ENCODE measurements at places on chromosomes 3 and 15.

- DNase-seq = no peak
These were observed 61.1 kb upstream of the GPD1L start for GRCh38 chr3:32045091-32045915.

- DNase-seq = no peak
These were observed 130.2 kb upstream of the ANKRD28 start for GRCh38 chr3:15927969-15928368.

- no peak for DNase-seq
These were observed 484.4 kb downstream of the CNTN4 start for GRCh38 chr3:2583046-2583445.

DNA sequence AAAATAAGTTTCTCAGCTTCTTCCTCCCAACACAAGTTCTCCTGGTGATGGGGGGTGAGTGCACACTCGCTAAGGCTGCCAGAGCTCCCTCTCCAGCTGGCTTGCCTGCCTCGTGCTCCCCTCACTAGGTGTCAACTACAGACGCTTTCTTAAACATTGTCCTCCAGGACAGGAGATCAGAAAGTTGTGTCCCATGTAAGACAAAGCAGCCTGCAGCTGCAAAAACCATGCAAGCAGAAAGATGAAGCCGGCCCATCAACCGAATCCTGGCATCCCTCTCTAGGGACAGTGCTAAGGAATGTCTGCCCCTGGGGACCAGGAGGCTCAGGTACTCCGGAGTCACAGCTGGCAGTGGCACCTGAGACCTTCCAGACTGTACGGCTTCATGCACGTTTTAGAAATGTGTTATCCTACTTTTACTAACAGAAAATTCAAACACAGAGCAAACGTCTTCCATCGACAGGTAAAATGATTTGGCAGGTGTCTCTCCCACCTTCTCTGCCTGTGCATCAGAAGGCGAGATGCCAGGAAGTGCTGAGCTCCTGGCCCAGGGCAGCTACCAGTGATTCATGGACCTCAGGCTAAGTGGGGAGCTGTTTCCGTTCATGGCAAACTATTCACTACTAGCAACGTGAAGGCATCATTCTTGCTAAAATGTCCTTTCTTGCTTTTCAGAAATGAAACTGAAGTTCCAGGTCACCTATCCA lies 246.1 kb downstream of the ADAMTS17 start:
- DNase-seq = no peak

DNA sequence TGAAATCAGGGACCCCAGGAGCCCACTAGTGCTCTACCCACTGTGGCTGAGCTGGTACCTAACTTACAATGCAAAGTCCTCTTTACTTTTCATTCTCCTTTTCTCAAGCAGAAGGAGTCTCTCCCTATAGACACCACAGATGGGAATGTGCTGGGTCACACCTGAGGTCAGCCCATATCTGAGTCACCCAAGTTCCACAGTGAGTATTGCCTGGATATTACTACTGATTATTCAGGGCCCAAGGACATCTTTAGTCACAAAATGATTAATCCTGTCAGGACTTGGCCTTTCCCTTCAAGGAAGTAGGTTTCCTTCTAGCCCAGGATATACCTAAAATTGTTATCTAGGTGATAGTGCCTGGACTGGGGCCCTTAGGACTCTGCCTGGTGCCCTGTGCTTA lies 1305.2 kb downstream of the SI start:
- no peak for DNase-seq

GRCh38 chr15:41866263-41866703 lies 27.6 kb downstream of the SPTBN5 start:
- no peak for DNase-seq

- DNase-seq = no peak
These were observed 821 bp upstream of the MAGI1 start for GRCh38 chr3:66039590-66039887.

- no peak for DNase-seq
These were observed 590.2 kb downstream of the RBMS3 start for GRCh38 chr3:29871087-29871486.

DNA sequence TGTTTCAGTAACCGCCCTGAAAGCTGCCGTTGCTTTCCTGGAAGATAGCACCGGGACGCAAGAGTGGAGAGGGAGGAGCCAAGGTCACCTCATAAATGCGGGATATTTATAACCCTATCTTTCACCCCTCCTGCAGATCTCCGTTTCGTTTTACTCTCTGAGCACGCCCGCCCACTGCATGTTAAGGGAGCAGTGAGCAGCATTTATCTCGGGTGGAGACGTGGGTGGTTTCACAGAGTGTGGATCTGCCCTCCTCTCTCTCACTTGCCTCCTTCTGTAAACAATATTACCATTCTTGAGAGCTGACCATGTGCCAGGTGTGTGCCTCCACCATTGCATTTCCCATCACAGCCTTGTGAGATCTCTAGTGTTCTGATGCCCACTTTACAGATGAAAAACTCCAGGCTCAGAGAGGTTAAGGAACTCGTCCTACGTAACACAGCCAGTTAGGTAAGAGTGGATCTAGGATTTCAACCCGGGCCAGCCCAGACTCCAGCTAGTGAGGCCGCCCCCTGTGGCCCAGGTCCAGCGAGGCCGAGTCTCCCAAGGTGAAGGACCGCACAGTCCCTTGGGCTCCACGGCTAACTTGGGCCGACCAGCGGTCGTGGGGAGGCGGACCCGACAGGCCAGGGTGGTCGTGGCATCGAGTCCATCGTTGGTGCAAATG lies 16.9 kb upstream of the SEMA4B start:
- peak; percentile 41 for DNase-seq

DNA sequence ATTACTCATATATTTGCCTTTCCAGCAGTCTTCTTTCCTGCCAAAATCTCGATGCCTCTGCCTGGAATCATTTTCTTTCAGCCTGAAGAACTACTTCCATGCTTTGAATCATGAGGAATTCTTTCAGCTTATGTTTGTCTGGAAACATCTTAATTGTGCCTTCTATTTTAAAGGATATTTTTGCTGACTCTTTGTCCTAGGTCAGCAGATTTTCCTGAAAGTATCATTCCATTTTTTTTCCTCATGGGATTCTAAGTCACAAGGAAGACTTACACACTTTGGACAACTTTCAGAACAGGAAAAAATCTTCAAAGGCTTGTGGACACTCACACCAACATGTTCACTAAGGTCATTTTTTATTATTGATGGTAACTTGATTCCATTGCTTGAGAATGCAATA lies 10.1 kb downstream of the PRR23E start:
- no peak for DNase-seq

DNA sequence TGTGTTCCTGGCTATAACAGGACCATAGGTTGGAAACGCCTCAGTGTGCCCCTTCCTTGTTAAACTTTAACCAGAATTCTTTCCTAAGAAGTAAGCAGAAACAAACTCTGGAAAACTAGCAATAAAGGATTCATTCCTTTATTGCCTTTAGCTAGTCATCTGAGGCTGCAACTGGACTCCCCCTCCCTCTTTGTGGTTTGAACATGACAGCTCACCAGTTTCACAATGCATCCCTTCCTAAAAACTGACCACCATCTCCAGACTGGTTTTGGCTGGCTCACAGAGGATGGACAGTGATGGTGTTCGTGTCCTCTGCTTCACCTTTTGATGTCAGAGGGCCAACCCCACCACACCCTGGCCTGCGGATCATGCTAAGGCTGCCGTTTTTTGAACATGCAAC lies 27.9 kb upstream of the TGFBR2 start:
- DNase-seq = no peak

- no peak for DNase-seq
These were observed 23.1 kb upstream of the GABPB1 start for GRCh38 chr15:50377867-50378751.

- peak; percentile 3 for DNase-seq
These were observed 127.6 kb upstream of the AZI2 start for GRCh38 chr3:28476194-28476593.

- DNase-seq = no peak
These were observed 154.2 kb upstream of the SMAD3 start for GRCh38 chr15:66911131-66911700.

DNA sequence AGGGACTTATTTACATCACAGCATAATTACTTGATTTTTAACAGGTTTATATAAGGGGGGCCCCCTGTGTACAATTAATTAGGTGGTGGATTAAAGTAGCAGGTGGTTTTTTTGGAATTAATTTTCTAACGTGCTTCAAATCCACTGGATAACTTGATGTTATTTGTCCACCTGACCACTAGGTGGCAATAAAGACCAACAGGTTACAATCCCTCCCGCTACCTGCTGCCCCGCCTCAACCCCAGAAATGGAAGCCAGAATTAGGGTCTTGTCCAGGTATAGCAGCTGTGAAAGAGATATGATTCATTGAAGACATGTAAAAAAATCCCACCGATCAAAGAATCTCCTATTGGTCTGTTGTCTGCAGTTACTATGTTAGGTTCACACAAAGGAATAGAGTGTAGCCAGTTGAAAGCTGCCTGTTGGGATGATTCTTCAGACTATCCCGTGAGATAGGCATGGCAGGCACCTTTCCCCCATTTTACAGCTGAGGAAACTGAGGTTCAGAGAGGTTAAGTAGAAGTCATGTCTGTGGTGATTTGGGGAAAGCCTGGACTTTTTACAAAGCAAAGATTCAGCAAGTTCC lies 44.0 kb downstream of the MFSD1 start:
- peak; percentile 56 for DNase-seq

DNA sequence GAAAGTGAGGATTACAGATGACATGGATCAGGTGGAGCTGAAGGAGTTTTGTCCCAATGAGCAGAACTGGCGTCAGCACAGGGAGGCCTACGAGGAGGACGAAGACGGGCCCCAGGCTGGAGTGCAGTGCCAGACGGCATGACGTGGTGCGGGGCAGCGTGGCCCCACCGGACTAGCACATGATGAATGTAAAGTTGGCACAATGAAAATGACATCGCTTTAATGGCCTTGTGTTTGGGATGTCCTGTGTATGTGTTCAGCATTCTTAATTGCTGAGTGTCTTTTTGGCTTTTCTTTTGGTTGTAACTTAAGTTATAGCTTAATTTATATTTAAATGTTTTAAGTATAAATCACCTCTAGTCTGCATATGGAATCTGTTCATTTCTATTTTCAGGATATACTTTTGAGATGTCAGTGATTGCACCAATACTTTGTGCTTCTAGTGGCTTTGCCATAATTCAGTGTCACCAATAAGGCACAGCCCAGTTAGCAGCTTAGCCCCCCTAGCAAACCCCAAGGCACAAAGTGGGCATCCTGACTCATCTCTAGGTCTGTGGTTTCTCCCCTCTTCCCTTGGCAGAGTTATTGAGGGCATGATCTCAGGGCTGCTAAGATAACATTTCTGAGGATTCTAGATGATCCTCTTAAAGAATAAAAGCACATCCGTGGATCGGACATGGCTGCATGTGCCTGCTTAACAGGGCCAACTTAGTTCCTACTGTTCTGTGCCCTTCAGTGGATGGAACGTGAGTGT lies 16.1 kb downstream of the DNAJA4 start:
- DNase-seq = no peak

DNA sequence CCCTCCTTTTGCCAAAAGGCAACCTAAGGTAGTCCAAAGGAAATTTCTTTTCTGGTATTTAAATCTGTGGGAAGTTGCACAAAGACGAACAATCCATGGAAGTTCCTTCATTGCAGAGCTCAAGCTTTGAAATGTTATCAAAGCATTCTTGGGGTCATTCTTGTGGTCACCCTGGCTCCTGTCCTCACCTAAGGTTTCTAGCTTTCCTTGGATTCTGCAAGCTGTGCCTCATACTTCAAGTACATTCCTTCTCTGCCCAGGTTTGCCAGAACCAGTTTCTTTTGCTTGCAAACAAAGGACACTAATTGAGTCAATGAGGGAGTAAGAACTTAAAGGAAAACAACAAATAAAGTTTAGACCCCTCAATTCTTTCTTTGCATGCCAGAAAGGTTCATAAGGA lies 329.8 kb upstream of the PDZRN3 start:
- DNase-seq = no peak

- no peak for DNase-seq
These were observed 21.9 kb downstream of the CACNA1D start for GRCh38 chr3:53516339-53516738.

- DNase-seq = no peak
These were observed 126.8 kb downstream of the DLG1 start for GRCh38 chr3:197171481-197172067.

- DNase-seq = no peak
These were observed 43.2 kb upstream of the ADCY5 start for GRCh38 chr3:123491966-123492587.

GRCh38 chr3:14208977-14209394 lies 30.4 kb downstream of the LSM3 start:
- DNase-seq = no peak

DNA sequence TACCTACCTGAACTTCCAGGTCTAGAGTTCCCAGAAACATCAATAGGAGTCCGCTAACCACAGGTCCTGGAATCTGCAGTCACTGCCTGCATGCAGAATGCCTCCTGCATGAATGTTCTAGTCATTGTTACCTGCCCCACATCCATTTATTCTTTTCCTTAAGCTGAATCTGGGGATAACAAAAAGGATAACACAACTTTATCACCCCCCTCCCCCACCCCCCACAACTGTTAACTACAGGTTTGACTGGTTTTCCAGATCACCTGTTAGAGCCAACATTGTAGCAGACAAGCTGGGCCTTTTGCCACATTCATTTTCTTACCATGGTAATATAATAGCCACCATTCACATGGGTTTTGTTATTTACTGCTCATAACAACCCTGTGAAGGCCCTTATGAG lies 4.6 kb upstream of the CTSH start:
- no peak for DNase-seq

- no peak for DNase-seq
These were observed 1093.6 kb upstream of the ALCAM start for GRCh38 chr3:104273046-104273649.

- no peak for DNase-seq
These were observed 499 bp downstream of the RABL3 start for GRCh38 chr3:120741837-120742197.

GRCh38 chr3:67798412-67798811 lies 144.0 kb upstream of the SUCLG2 start:
- no peak for DNase-seq

- no peak for DNase-seq
These were observed 194.0 kb downstream of the ITPR1 start for GRCh38 chr3:4687167-4687566.

GRCh38 chr15:68442041-68442440 lies 10.1 kb upstream of the ITGA11 start:
- DNase-seq = no peak

- no peak for DNase-seq
These were observed 67.0 kb downstream of the SCN11A start for GRCh38 chr3:38984731-38985130.

DNA sequence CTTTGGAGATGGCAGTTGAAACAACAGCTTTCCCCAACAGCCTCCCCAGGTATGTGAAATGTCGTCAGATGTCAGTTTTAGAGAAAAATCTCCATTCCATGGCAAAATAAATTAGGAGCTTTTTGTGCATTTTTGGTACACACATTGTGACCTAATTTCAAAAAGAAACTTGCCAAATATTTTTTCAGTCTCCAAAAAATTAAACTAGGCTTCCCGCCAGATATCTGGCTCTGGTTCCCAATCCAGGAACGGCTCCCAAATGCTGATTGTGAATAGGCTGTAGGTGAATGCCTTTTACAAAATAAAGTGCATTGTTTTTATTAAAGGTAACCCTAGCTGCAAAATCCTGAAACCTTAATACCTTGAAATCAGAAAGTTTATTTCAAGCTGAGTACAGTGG lies 10.9 kb downstream of the KCNAB1 start:
- DNase-seq = no peak
